Fibroblast of gingiva (primary cell): ENCODE measurements at places on chromosomes 12 and 14.
A peak's percentile ranks its signal among the peaks of the same experiment; 100 is the strongest.

DNA sequence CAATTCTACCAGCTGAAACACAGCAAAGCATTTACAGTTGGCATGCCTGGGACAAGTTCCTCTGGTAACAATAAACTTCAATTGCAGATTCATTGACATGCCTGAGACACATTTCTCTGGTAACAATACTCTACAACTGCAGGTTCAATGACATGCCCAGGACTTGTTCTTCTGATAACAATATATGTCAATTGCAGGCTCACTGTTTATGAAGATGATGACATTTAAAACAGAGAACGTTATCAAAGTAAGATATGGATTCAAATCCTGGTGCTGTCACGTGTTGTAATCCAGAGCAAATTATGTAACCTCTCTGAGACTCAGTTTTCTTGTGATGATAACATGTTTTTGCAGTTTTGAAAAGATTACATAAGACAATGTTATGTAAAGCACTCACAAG lies 20.5 kb downstream of the KITLG start:
- DNase-seq, result no peak

- no peak for DNase-seq
Measured at GRCh38 chr14:38755036-38755435, 348.0 kb downstream of the SEC23A start.

GRCh38 chr14:28294834-28295440 lies 471.6 kb upstream of the FOXG1 start:
- peak; percentile 27 for DNase-seq

DNA sequence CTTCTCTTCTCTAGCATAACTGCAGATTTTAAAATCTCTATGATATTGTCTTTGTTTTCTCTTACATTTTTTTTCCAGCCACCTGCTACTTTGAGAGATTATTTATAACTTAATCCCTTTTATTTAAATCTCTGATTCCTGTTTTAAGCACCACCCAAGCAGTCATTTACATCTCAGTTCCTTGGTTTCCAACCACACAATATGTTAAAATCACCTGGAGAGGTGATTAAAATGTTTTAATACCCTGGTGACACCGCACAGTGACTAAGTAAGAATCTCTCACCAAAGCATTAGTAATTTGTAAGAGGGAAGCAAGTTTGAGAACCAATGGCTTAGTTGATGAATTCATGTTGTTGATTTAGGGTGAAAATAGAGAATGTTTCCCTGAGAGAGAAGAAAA lies 849.8 kb downstream of the TMTC2 start:
- no peak for DNase-seq

- DNase-seq, result no peak
Measured at GRCh38 chr14:55057919-55058318, 6.5 kb downstream of the MAPK1IP1L start.

- no peak for DNase-seq
Measured at GRCh38 chr12:39831587-39832315, 212.1 kb upstream of the ABCD2 start.
